ENCODE measurements at places on chromosomes 6 and 20.

GRCh38 chr6:5471044-5471443, 209.7 kb downstream of the FARS2 start:
- peak; percentile 85 for DNase-seq

DNA sequence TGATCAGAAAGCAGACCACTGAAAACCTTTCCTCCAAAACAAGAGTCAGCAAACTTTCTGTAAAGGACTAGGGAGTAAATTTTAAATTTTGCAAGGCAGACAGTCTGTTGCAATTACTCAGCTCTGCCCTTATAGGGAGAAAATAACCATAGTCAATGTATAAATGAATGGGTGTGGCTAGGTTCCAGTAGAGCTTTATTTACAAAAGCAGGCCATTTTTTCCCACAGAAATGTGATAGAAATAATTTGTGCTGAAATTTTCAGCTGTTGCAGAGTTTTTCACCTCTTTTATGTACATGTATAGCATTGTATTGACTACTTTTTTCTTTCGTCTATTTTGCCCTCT, 7.7 kb downstream of the AMD1 start:
- DNase-seq = no peak

- DNase-seq = peak; percentile 31
Measured at GRCh38 chr6:147156218-147156617, 48.0 kb upstream of the STXBP5 start.

DNA sequence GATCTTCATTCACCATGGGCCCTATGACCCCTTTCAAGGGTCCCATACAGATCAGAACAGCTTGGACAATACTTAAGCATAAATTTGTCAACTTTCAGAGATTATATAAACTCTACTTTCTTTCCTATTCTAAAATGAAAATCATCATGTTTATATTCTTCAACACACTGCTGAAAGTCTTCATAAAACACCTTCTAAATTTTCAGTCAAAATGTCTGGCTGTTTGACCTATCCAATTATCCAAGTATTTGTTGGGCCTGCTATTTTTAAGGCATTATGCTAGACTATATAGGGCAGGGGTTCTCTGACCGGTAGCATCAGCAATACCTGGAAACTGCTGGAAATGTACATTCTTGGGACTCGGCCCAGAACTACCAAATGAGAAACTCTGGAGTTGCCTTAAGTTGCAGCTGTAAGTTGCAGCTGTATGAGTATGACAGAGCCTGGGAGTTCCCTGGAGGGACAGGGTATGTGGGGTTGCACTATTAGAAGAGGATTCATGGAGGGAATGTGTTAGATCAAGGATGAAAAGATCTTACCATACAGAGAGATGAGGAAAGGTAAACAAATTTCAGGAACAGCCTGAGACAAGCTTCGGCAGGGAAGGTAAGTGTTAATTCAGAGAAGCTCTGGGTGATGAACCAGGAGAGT, 293.0 kb downstream of the ADGB start:
- DNase-seq = no peak

- peak; percentile 77 for DNase-seq
Measured at GRCh38 chr6:15400572-15401004, 154.7 kb downstream of the JARID2 start.

DNA sequence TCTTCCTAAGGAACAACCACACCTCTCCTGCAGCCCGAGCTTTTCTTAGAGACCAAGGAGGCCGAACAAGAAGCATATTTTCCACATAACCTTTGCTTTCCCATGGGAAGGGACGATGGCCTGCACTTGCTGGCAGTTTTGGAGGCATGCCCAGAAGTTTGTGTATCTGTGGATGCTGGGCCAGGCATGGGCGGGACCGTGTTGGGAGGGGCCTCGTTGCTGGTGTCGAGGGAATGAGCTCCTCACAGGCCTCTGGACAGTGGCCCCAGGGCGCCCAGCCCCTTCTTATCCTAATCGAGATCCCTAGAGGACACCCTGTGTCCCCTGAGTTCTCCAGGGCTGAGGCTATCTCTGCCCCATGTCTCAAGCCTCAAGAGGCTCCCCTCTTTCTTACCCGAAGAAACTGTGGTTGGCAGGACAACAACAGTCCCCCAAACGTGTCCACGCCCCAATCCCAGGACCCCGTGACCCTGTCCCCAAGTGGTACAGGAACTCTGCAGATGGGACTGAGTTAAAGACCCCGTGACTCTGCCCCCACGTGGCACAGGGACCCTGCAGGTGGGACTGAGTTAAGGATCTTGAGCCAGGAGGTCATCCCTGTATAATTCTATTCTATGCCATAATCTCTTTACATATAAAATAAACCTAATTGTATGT, 99.5 kb upstream of the BHLHE23 start:
- DNase-seq = no peak

DNA sequence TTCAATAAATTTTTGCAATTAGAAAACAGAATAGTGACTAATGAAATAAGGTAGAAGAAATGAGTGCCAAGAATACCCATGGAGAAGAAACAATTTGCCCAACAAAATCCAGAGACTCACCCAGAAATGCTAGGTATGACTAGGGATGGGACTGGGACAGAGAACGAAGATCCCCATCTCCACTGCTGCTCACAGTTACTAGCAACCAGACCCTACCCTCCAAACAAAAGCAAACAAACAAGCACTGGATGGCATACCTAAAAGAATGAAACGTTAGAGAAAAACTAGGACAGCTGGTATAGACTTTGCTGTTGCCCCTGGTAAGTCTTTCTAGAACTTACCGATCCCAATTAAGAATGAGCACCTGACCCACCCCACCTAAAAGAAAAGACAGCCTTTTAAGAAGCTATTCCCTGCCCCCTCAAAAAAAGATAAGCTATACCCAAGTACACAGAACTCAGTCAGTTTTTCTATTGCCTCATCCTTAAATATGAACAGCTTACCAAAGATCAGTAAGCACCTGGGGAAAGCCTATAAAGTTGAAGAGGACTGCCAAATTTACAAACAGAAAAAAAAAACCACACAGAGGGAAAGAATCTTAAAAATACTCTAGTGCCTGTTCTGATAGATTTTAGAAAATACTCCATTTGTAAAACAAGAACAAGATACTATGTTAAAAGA, 31.7 kb downstream of the REPS1 start:
- no peak for DNase-seq

GRCh38 chr6:149330133-149330532, 12.6 kb downstream of the TAB2 start:
- no peak for DNase-seq

- DNase-seq = no peak
Measured at GRCh38 chr20:48294196-48294595, 508.9 kb upstream of the SULF2 start.

- DNase-seq = no peak
Measured at GRCh38 chr20:50772420-50773185, 22.3 kb upstream of the BCAS4 start.

DNA sequence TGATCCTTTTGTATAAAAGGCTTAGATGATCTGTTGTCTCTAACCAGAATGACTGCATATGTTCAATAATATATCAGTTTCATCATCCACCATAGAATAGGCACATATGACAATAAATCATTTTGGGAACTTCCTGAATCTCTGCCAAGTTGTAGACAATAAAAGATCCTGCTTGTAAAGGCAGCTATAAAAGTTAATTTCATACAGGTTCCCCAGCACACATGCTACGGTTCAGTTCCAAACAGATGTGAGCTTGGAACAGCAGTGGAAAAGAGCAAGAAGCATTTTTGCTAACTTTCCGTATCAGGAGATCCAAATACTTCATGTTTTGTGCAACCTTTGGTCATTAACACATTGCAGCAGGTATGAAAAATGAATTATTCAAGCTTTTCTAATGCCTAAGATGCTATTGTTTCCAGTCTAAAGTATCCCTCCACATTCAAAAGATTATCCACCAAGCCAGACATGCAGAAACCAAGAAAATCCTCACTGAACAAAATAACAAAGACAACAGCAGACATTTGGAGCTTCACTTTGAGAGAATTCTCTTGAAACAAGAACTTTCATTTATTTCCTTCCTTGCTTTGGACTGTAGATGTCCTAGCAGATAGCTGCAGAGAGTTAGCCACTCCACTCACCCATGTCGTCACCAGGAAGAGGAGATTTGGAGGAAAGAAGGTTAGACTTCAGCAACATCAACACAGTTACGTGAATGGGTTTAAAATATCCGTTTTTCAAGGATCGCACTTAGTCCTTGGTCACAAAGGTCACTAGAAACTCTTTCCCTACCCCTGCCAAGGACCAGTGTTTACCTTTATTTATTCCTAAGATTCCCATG, 453.5 kb upstream of the JARID2 start:
- DNase-seq = no peak

DNA sequence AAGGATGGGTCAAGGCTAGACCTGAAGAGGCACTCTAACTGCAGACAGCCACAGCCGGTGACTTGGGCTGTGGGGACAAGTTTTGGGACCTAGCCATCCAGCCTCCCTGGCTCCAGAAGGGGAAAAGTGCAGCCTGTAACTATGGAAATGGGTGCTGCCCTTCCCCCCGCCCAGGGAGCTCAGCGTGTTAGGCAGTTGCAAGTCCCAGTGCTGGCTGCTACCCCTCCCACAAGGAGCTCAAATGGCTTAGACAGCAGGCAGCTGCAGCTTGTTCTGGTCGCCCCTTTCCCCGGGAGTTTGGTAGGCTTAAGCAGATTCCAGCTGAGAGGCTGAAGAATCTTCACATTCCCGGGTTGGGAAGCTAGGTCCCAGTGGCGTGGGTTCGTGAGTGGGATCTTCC, 162.6 kb downstream of the FAM83B start:
- DNase-seq = no peak

DNA sequence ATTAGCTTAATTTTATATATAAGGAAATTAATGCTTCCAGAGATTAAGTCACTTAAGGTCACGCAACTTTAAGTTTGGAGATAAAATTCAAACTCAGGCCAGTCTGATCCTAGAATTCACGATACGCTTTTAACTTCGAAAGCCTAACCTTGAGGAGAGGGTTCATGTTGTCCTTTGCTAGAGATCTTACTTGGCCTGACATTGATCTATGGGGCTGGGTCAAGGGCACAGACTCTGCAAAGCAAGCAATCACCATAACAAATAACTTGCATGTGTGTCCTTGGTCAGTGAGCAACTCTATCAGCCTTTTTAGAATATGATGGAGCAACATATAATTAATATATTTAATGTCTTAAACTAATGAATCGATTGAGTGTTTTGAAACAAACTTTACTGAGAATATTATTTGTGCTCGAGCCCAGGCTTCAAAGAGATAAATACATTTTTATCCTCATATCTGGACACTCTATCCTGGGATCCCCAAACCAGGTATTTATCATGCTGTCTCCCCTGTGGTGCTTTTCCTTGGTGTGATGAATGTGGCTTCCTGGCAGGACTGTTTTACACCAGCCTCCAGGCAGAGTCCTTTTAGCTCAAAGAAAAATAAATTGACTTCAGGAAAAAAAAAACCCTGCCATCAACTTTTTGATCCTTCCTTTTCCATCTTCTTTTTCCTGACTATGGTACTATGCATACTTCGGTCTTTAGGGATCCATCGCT, 29.1 kb downstream of the RPS12 start:
- DNase-seq = no peak

DNA sequence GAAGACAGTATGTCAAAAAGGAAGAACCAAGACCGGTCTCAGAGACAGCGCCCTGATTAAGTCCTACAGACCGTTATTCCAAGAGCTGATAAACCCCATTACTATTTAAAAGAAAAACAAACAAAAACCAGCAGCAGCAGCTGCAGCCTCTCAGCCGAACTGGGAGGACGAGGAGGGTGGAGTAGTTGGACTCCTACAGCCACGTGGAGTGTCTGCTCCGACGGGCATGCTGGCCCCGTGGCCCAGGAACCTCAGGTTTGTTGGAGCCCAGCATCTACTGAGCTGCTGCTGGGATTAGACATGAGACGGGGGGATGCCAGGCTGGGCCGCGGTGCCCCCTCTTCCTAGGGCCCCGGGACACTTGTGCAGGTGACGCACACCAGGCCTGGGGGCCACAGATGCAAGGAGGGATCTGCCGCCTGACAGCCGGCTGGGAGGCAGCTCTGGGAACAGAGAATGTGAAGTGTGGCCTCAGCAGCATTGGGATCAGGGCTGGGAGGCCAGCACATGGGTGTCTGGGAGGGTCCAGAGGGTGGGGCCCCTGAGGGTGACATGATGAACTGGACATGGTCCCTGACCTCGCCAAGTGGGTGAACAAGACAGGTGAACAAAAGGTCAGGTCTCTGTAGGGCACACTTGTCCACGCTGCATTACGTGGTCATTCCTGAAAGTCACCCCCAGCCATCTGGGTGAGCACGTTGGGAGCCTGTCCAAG, 2.9 kb upstream of the ZBTB46 start:
- DNase-seq = no peak

GRCh38 chr6:25889877-25890853, 16.1 kb upstream of the SLC17A3 start:
- DNase-seq = peak; percentile 52

DNA sequence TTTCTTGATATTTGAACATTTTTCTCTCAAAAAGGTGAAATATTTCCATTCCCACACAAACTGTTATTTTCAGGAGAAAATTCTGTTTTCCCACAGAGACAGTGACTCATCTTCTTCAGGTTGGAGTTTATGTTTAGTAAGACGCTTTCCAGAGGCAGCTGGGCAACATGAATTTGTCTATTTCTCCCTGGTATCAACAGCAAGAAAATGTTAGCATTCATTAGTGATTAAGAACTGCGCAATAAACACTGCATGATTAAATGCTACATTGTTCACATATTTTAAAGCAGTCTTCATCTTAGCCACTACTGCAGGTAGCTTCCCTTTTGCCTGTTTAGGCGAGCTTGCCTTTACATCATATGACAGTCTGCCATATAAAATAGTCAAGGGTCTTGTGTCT, 295.7 kb downstream of the C6orf118 start:
- DNase-seq = no peak

- DNase-seq = no peak
Measured at GRCh38 chr6:1416191-1416760, 26.9 kb downstream of the FOXF2 start.

DNA sequence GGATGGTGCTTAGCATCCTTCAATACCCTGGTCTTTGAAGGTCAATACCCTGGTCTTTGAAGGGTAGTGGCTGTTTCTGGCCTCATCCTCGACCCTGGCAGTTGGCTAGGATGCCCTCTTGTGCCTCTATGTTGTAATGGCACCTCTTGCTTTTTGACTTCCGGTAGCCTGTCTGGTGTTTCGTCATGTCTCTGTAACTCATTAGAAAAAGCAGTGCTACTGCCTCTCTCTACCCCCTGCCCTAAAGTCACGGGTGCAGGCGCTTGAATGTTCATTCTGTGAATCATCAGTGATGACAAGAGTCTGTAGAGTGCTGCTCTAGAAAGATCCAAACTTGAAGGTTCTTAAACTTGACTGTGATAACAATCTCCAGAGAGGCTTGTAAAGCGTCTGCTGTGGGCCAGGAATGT, 28.3 kb downstream of the RSPO4 start:
- DNase-seq = peak; percentile 83
